Stimulated activated CD4-positive, alpha-beta T cell treated with anti-CD3 and anti-CD28 coated beads, Interleukin-1b, Interleukin-23, amount 100 ng/mL, for 1 hour (primary cell): ENCODE measurements at places on chromosomes 3 and 15.

- no peak for DNase-seq
Observed at GRCh38 chr3:18641916-18642315, 216.8 kb upstream of the SATB1 start.

DNA sequence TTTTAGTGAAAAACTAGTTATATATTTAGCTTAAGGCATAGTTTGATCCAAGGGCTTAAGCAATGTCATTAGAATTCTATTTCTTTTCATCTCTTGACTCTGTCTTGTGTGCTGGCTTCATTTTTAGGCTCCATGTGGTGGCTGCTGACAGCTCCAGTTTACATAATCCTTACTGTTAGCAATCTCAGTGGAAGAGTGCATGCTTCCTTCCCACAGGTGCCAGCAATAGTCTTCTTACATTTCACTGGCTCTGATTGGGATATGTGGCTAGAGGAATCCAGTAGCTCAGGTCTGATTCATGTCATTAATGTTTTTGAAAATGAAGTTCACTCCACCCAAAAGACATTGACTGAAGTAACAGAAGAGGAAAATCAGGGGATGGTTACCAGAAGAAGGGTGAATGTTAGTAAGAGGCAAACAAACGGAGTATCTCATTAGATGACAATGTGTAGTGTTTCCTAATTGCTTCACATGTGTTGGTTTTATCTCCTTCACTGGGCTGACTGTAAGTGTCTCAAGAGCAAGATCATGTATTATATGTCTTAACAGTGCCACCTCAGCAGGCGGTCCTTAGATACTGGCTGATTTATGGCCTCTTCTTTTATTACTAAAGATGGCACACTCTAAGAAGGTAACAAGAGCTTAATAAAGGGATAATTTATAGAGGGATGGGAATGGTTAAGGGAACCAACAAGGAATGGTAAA lies 25.6 kb upstream of the TCF12 start:
- no peak for DNase-seq

GRCh38 chr15:96358821-96359615 lies 28.5 kb downstream of the NR2F2 start:
- DNase-seq: no peak

DNA sequence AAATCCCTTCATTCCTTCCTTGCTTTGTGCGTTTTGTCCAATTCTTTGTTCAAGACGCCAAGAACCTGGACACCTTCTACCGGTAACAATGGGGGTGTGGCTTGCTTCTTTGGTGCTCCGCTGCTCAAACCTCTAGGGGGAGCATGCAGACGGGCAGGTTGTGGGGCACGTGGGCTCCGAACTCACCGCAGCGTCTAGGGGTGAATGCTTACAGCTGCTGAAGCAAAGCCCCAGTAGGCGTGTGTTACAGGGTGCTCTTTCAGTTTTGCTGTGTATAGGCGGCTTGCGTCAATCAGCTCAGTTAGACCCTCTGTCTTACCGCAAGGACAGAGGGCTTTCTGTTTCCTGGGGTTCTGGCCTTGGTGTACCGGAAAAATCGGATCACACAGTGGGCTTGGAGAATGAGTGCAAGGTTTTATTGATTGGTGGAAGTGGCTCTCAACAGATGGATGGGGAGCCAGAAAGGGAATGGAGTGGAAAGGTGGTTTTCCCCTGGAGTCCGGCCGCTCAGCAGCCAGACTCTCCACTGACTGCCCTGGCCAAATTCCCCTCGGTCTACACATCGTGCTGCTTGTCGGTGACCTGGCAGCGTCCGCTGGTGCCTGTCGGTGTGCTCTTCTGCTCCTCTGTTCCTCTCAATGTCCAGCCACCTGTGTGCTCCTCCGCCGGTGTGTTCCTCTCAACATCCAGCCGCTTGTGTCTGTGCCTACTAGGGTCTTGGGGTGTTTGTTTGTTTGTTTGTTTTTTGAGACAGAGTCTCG lies 1.2 kb upstream of the LRRC34 start:
- DNase-seq: peak; percentile 44

GRCh38 chr15:35958975-35959374 lies 413.0 kb upstream of the DPH6 start:
- DNase-seq: no peak

DNA sequence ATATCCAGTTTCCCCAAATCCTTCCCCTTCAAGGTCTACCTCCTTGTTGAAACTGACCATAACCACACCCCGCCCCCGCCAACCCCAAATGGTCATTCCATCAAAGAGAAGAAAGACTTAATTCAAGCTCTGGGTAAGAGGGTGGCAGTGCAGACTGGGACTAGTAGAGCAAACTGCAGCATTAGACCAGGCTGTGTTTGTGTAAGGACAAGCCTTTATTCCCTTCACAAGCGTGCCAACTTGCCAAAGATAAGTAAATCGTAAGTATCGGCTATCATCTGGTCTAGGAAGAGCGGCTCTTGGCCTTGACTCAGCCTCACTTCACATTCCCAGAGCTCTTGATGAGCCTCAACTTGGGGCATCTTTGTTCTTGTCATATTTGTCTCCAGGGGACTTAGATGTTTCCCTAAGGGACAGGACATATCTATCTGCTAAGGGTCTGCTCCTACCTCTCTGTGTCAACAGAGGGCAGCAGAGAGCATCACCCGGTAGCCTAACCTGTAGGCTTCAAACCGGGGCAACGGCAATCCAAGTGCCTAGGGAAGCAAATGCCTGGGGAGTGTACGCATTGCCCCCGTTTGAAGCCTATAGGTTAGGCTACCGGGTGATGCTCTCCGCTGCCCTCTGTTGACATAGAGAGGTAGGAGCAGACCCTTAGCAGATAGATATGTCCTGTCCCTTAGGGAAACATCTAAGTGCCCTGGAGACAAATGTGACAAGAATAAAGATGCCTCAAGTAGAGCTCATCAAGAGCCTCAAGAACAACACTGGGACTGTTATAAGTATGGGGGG lies 8.9 kb upstream of the MAP3K13 start:
- peak; percentile 33 for DNase-seq

DNA sequence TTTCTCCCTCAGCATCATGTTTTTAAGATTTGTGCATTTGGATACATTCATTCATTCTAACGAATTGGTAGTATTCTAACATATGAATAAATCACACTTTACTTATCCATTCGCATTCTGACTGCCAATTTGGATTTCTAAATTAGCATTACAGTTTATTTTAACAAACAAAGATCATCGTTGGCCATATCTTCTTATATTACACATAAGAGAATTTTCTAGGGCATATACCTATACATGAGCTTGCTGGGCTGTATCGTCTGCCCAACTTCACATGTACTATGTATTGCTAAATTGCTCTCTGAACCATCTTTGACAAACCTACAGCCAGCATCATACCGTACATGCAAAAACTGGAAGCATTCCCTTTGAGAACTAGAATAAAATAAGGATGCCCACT lies 265.8 kb upstream of the PPP2R3A start:
- DNase-seq: no peak

DNA sequence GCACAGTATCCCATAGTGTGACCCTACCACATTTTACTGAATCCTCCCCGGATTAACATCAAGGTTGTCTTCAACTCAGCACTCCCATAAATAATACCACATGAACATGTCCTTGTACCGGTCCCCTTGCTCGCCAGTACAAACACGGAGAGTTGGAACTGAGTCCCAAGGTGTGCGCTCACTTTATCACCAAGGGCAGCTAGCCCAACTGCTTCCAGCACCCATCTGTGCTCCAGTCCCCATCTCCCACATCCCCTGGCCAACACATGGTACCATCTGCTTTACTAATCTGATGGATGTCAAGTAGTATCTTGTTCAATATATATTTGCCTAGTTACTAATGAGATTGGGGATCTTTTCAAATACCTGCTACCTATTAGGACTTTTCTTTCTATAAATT lies 64.7 kb downstream of the ISG20 start:
- DNase-seq: no peak

DNA sequence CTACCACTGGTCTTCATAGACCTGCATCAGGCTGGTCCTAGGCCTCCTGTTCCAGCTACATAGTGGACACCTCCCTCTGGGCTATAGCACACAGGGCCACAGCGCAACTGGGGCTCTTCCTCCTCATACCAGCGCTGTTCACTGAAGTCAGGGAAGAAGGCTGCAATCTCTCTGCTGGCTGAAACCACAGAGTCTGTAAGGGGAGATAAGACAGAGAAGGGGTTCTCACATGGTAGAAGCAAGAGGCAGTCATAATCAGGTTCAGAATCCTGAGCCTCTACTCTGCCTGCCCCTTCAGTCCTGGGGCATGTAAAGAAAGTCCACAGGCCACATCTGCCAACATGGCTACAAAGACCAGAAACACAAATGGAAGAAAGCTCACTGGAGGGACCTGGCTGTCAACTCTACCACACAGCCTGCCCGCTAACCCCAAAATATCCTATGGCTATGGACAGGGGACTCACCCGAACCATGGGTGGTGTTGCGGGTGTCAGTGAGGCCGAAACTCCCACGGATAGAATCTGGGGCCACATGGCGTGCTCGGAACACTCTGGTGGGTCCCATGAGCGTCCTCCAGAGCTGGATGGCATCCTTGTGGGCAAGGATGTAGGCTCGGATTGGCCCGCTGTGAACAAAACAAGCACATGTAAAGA lies 38.7 kb downstream of the SPINK8 start:
- no peak for DNase-seq

DNA sequence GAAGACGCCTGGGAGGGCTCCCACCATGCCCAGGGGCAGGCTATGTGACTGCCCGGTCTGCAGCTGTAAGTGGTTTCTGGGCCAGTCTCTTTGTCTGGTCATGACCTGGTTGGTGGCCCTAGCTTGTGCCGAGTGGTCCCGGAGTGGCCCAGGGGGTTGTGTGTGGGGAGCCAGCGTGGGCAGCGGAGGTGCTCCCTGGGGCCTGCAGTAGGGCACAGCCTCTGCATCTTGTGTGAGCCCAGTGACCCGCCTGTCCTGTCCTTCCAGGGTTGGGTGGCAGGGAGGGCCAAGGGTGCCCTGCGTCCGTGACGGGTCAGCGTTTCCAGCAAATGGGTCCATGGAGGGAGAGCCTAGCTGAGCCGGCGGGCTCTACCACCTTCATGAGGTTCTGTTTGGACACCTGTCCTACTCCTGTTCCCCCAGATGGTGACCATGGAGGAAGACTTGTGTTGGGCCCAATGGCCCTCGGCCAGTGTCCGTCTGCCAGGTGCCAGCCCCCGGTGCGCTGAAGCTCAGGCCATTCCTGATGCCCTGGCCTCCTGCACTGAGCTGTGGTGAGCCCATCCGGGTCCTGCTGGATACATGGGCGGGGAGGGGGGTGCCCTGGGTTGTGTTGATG lies 215.4 kb downstream of the SNRPN start:
- no peak for DNase-seq

- DNase-seq: no peak
Observed at GRCh38 chr3:87621667-87622066, 345.3 kb upstream of the POU1F1 start.

GRCh38 chr15:60683156-60683555 lies 204.2 kb upstream of the ICE2 start:
- DNase-seq: no peak

DNA sequence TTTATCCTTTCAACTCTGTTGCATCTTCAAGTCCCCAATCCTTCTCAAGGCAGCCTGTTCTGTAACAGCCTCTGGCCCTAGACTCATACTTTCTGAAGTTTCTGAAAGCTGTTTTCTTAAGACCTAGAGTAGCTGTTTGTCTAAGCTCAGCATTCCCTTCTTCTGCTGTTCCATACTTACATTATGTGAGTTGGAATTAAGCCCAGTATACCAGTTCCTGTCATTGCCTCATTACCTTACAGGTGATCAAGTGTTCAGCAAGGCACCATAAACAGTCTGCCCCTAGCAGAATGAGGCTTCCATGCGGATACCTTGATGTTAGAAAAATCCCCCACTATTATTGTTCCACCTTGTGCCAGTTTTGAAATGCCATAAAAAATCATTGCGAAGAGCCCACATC lies 180.6 kb downstream of the PLCL2 start:
- DNase-seq: no peak

- no peak for DNase-seq
Observed at GRCh38 chr3:144491333-144491732, 519.7 kb downstream of the DIPK2A start.

DNA sequence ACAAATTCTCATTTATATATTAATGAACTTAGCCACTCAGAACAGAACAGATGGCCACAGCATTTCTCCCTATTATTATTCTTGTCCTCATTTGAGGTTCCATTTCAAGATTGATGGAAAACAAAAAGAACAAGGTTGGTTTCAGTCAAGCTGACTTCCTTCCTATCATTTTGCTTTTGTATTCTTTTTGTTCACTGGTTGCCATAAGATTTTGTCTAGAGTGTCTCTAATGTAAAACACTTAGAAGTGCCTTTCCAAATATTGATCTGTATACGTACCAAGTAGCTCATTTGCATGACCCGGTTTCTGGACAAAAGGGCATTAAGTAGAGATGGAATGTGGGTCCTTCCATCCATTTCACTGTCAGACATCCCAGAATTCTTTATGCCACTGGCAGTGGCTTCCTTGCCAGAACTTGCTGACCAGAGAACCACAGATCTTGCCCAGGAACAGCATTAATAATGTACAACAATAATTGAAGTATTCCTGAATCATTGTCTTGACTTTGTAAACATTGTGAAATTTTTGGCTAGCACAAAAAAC lies 63.8 kb downstream of the PEX5L start:
- DNase-seq: no peak

- no peak for DNase-seq
Observed at GRCh38 chr3:23840521-23840920, 34.8 kb downstream of the UBE2E1 start.

DNA sequence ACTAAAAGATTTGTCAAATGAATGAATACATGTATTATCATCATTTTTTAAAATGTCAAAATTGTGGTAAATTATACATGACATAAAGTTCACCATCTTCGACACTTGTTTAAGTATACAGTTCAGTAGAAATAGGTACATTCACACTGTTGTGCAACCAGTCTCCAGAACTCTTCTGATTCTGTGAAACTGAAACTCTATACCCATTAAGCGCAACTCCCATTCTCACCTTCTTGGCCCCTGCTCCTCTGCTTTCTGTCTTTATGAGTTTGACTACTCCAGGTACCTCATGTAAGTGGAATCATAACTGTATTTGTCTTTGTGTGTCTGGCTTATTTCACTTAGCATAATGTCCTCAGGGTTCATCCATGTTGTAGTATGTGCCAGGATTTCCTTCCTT lies 50.1 kb upstream of the KBTBD8 start:
- no peak for DNase-seq

DNA sequence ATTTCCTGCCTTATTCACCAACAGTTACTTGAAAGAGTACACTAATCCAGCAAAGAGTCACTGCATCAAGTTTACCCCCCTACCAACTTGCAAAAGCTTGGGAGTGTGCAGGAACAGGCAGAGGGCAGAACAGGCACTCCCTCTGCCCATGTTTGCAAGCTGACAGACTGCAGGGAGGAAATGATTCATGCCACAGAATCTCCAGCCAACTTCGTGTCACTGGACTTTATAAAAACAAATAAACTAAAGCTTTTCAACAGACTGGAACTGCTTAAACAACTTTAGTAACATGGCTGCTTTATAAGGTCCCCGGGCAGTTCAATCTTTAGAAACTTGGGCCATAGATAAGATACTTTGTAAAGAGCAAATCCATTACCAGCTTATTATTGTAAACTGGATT lies 129.5 kb downstream of the THRB start:
- no peak for DNase-seq

GRCh38 chr3:160482796-160483195 lies 33.2 kb upstream of the TRIM59 start:
- no peak for DNase-seq

- DNase-seq: no peak
Observed at GRCh38 chr3:135629701-135630408, 335.7 kb upstream of the PPP2R3A start.

- DNase-seq: no peak
Observed at GRCh38 chr15:52290800-52291199, 4.8 kb downstream of the MYO5C start.
